ENCODE measurements at places on chromosomes 11 and 22. TPM values are rescaled to one million over a fixed set of nuclear protein-coding genes. Genes with fewer than 3 reads are reported as not detected.

DNA sequence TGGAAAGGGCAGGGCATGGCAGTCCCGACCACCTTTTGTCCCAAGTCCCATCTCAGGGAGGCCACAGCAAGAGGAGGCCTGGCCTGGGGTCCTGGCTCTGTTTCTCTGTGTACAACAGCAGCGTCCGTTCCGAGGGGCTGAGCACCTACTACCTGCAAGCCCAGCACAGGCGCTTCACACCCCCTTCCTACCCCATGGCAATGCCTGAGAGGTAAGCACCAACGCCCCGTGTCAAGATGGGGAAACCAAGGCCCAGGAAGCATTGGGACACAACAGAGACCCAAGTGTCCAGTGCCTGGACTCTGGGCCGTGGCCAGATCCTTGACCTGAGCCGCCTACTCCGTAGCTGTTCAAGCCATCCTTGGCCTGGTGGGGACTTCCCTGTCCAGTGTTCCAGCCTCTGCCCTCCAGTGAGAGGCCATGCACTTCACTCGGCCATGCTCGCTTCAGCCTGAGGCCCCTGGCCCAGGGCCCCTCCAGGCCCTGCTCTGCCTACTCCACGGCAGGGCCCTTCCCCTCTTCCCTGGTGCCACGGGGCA is 14.3 kb upstream of the TCF20 start:
- no peak for DNase-seq

DNA sequence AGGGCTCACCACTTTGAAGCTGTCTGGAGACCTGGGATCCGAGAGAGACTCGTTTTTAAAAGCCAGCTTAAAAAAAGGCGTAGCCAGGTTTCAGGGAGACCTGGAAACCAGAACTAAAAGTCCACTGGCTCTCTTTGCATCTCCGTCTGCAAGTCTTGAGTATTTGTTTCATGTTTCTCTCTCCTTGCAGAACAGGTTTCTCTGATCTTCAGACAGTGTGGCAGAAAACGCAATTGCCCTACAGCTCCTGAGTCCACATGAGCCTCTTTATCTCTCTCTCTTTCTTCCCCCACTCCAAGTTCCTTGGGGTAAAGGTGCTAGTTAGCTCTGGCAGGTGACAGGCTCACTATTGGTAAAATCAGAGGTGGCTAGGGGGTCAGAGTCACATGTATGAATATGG is 67.0 kb upstream of the AMPD3 start:
- no peak for DNase-seq

DNA sequence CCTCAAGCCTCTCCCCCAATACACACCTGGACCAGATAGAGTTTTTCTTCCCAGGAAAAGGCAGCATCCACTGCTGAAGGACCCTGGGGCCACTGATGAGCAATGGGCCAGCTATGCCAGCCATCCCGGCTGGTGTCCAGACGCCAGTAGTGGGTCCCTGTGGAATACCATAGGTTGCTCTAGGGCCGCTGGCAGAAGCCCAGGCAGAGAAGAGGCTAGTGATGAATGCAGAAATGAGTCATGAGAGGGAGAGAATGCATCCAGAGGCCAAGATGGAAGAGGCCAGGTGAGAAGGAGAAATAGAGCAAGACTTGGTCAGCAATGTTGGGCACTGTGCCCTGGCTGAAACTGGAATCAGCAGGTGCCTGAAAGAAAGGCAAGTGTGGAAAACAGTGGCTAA is 8.9 kb downstream of the HPX start:
- DNase-seq, result no peak

DNA sequence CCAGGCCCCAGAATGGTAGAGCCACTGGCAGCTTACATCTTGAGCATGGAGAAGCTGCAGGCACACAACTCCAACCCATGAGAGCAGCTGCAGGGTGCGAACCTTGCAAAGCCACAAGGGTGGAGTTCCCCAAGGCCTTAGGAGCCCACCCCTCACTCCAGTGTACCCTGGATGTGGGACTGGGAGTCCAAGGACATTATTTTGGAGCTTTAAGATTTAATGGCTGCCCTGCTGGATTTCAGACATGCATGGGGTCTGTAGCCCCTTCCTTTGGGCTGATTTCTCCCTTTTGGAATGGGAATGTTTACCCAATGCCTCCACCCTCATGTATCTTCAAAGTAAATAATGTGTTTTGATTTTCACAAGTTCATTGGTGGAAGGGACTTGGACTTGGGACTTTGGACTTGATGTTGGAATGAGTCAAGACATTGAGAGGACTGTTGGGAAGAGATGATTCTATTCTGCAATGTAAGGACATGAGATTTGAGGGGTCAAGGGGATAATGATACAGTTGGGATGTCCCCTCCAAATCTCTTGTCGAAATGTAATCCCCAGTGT is 1.1 kb upstream of the KRTAP5-7 start:
- no peak for DNase-seq

DNA sequence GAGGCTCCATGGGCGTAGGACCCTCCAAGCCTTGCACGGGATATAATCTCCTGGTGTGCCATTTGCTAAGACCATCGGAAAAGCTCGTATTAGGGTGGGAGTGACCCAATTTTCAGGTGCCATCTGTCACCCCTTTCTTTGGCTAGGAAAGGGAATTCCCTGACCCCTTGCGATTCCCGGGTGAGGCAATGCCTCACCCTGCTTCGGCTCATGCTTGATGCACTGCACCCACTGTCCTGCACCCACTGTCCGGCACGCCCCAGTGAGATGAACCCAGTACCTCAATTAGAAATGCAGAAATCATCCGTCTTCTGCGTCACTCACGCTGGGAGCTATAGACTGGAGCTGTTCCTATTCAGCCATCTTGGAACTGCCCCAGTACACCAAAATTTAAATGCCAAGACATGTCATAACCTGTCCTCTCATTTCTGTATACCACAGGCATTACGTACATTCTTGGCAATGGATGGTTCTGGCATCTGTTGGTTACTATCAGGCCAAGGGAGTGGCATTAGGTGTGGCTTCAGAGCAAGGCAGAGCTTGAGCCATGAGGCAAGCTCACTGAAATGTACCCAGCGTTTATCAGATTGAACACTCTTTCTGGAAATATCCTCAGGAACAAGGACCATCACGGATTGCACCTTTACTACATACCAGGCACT is 95.4 kb upstream of the GALNT18 start:
- DNase-seq, result no peak

DNA sequence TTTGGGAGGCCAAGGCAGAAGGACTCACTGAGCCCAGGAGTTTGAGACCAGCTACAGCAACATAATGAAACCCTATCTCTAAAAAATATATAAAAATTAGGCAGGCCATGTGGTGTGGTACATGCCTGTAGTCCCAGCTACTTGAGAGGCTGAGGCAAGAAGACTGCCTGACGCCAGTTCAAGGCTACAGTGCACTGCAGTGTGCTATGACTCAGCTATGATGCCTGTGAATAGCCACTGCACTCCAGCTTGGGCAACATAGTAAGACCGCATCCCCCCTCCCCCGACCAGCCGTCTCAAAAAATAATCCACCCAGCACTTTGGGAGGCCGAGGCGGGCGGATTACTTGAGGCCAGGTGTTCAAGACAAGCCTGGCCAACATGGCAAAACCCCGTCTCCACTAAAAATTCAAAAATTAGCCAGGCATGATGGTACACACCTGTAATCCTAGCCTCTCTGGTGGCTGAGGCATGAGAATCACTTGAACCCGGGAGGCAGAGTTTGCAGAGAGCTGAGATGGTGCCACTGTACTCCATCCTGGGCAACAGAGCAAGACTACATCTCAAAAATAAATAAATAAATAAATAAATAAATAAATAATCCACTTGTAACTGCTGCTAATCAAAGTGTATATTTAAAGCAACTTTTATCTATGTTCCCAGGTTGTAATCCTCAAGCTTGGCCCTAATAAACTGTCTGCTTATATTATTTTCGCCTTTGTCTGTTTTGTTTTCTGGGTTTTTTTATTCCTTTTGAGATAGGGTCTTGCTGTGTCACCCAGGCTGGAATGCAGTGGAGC is 7.8 kb downstream of the HPS5 start:
- DNase-seq, result no peak

DNA sequence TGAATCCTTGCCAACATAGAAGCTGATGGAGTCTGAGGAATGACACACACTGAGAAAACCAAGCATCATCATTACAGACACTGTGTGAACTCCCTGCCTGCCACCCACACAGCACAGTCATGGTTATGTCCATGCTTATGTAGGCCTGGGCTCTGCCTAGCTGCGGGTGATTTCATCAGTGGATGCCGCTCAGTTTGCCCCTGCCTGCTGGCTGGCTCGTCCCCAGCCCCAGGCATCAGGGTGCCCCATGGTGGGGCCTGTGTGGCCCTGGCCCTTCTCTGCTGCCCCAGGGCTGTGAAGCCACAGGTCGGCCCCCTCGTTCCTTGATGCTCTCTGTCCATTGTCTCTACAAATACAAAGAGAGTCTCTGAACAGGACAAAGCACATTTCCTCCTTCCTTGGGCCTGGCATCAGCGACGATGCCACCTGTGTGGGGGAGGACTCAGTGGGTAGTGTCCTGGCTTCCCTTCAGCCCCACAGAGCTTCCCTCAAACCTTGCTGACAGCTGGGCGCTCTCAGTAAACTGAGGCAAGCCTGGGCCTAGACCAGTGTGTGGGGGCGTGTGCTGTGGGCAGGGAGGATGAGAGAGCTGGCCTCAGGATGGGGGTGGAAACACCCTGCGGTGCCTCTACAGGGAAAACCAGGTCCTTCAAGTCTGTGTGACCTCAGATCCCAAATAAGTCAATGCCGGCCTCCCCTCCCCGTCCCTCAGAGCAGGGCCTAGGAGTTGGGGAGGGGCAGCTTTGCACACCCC is 20.0 kb upstream of the TUB start:
- DNase-seq, result no peak

DNA sequence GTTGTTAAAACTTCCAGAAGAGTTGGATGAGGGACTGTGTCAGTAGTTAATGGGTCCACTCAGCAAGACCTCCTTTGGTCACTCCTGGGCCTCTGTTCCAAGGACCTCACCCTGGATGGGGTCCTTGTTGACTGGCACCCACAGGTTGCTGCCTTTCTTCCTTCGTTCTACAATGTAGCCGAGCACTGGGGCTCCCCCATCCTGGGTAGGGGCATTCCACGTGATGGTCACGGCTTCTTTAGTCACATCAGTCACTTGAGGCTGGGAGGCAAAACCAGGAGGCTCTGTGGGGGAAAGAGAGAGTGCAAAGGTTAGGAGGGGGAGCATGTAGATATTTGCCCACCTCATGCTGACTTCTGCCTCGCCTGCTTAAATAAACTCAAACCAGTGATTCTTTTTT is 12.0 kb downstream of the TMEM86A start:
- DNase-seq, result no peak

DNA sequence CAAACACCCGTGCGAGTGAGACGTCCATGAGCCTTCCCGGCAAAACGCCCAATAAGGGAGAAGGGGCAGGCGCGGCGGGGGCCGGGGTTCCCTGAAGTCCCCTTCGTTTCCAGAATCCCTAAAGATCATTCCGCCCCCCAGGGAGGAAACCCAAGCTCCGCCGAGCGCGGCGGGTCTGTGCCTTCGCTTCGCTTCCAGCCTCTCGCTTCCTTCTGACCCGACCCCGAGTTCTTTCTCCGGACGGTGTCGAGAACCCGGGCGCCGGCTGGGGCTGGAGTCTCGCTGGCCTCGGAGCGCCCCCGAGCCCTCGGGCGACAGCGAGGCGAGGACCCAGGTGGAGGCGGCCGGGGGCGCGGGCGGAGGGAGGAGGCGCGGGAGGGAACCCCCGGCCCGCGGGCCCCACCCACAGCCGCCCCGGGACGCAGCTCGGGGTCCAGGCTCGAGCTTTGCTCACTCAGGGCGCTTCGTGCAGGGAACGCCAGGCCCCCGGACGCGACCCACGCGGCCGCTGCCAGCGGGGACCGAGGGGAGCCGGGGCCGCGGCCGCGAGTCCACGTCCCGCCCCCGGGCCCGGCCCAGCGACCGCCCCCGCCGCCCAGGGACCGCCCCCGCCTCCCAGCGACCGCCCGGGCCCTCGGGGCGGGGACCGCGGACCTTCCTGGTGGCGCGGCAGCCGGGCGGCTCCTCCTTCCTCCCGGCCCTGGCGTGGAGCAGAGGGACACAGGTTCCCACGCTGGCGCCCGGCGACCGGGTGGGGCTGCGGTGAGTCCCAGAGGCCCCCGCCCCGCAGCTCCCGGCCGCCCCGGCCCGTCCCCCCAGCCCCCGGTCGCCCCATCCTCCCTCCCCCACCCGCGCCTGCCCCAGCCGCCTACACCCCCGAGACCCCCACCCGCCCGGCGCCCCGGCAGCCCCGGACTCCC is at the start of gene PGGHG:
TSS of gene PGGHG (plus strand) at position 649 of the 920 bp plus-strand sequence. CDS start 691 bp downstream, outside the sequence.
- DNase-seq, result no peak

DNA sequence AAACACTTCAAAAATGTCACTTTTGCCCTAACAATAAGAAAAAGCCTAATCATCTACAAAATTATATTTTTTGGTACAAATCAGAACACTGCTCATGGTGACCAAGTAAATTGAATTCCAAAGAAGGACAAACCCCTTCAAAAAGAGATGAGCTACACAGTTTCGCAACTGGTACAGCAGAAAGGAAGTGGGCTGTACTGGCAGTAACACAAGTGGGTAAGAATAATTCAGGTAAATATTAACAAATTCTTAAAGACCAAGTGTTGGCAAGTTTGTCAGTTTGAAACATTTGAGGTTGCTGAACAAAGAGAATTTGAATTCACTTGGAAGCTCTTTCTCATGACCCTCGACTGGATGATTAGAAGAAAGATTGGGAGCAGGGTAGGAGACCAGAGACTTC is 35.5 kb downstream of the MSANTD4 start:
- DNase-seq, result no peak

- DNase-seq, result peak; percentile 73
These were observed 393.5 kb downstream of the BUD13 start for GRCh38 chr11:116379185-116379828.

GRCh38 chr11:117410861-117411710 is 83.4 kb downstream of the CEP164 start:
- DNase-seq, result peak; percentile 3

DNA sequence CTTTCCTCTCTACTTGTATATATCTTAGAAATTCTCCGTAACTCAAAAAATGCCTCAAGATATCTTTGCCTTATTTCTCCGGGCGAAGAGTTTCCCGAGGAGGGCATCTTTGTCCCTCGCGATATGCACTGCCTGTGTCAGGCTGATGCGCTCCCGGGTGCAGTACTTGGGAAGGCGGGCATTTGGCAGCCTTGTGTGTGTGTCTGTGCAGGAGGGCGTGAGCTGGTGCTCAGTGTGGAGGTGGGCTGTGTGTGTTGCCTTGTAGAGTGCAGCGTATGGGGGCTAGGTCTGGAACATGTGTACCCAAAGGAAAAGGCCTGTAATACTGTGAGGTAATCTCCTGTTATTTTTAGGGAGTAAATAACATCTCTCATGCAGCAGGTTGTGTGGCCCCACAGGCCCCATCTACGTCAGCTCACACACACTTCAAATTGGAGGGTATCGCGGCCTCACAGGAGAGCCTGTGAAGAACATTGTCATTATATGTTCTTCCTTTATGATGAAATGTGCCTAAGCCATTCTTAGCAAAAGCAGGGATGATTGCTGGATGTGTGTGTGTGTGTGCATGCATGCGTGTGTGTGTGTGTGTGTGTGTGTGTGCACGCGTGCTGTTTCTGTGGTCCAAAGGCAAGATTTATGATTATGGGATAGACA is 77.5 kb downstream of the KCNJ1 start:
- DNase-seq, result no peak

GRCh38 chr11:68939583-68940555 is 36.2 kb downstream of the IGHMBP2 start:
- no peak for DNase-seq

GRCh38 chr22:30636226-30637077 is 871 bp downstream of the SLC35E4 start:
- no peak for DNase-seq

Gene DKK3
- polyA plus RNA-seq, result 63.9 TPM

Gene RASGRP2
- polyA plus RNA-seq, result 27.9 TPM

Gene CASP5
- not detected for polyA plus RNA-seq

Gene CCDC81
- 0.80 TPM for polyA plus RNA-seq

Gene DDTL
- 5.6 TPM for polyA plus RNA-seq

Gene OPCML
- polyA plus RNA-seq, result 2.6 TPM

Gene PDGFD
- not detected for polyA plus RNA-seq

Gene CNGA4
- polyA plus RNA-seq, result not detected

Gene CCDC157
- 3.5 TPM for polyA plus RNA-seq

Gene OR4D5
- not detected for polyA plus RNA-seq

Gene MMP12
- not detected for polyA plus RNA-seq
